ENCODE measurements at places on chromosomes 2 and 18. TPM values are rescaled to one million over a fixed set of nuclear protein-coding genes. Genes with fewer than 3 reads are reported as not detected.

Gene CNGA3
- not detected for polyA plus RNA-seq

DNA sequence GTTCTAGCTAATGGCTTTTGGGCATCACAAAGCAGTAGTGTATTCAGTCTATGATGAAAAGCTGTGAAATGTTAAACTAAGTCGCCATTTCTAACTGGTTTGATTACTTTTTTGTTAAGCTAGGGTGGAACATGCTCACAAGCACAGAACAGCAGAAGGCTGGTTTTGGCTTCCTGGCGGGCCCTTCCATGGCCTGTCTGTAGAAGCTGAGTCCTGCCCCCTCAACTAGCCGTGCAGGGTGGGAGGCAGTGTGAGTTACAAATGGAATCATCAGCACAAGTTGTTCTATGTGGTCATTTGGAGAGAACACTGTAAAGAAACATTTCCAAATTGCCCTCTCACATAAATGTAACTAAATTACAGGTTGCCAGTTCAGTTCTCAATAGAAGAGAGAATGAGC is 290.8 kb downstream of the ALPK2 start:
- DNase-seq = no peak

Gene ATP6V1B1
- 0.62 TPM for polyA plus RNA-seq

DNA sequence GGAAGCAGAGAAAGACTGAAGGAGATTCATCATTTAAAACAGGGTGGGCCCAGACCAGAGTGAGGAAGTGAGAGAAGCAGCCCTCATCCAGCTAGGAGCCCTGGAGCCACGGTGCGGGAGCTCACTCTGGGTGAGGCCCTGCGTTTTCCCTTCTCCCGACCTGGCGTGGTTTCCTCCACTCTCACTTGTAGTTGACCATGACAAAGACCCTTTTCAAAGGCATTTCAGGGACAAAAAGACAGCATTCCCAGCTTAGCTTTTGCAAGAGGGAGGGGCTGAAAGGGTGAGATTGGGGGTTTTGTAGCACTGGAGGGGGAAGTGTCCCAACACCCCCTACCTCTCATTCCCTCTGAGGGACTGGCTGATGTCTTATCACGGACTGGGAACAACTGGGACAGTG is 56.6 kb downstream of the TRPM8 start:
- no peak for DNase-seq

DNA sequence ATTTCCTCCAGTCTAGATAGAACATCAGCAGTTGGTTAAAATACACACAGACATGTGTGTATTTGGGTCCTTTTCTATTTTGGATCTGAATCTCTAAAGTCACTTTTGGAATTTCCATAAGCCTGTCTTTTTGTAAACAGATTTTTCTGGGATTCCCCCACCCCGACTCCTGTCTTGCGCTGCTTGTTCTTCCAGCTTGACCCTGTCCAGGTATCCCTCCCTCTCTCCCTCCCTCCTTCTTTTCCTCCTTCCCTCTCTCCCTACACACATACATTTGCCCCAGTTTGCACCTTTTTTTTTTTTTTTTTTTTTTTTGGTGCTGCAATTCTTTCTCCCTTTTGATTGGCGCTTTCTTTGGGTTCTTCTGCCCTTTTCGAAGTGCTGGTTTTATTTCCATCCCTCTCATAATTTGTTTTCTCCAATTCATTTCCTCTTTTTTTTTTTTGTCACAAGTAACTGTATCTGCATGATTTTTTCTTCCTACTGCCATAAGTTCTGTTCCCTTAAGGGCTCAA is 114.8 kb upstream of the SERTAD2 start:
- no peak for DNase-seq

- no peak for DNase-seq
Observed at GRCh38 chr2:197838579-197838978, 34.2 kb downstream of the PLCL1 start.

DNA sequence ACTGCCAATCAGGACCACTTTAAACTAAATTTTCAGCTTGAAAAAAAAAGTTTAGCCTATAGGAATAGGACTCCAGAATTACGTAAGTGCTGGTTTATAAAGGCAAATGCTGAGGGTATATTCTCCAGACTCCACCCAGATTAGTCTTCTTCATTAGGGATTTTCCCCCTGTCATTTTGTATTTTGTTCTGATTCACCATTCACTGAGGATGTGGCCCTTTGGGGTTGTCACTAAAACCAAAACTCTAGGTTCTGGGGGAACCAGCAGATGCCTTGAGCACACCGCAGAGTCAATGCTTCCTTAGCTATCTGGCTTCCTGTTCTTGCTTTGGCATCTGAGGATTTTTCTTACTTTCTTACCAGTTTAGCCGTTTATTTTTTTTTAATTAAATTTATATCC is 10.5 kb downstream of the SCYGR4 start:
- no peak for DNase-seq

DNA sequence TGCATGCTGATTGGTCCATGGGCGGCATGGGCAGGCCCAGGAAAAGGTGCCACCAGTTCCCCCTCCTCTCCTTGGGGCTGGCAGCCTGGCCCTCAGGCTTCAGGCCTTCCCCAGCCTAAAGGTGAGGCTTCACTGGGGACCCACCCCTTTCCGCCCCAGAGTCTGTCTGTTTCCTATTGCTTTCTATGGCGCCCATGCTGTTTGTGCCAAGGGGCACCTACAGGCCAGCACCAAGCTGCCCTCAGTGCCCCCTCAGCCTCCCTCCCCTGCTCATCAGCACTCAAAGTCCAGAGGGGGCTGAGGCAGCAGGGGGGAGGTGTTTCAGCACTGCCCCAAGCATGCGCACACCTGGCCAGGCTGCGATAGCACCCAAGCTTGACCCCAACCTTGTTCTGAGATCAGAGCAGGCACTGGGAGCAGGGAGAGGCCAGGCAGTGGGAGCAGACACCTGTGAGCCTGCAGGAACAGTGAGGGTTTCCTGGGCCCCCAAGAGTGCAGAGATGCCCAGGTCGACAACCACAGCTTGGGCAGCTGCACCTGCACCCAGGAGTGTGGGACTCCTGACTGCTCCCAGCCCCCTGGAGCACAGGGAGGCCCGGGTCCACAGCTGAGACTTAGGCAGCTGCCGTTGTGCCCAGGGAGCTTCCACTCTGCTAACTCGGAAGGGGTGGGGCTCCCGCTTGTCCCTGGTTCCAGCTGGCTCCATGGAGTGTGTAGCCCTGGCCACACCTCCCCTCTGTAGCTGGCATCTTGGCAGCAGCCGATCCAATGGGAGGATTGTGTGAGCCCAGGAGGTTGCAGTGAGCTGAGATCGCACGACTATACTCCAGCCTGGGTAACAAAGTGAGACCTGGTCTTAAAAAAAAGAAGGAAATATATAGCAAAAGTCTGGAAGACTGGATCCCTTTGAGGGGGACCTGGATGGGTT is 69.1 kb downstream of the NCAPH start:
- no peak for DNase-seq

Gene ARHGEF33
- polyA plus RNA-seq = 2.8 TPM

GRCh38 chr2:98258906-98259305 is 87.3 kb upstream of the CNGA3 start:
- DNase-seq = no peak

Gene FOXI3
- polyA plus RNA-seq = not detected

Gene ARMC9
- 23.9 TPM for polyA plus RNA-seq

- DNase-seq = no peak
Observed at GRCh38 chr2:186382932-186383331, 103.1 kb upstream of the ZC3H15 start.

Gene COL6A3
- polyA plus RNA-seq = 105 TPM

DNA sequence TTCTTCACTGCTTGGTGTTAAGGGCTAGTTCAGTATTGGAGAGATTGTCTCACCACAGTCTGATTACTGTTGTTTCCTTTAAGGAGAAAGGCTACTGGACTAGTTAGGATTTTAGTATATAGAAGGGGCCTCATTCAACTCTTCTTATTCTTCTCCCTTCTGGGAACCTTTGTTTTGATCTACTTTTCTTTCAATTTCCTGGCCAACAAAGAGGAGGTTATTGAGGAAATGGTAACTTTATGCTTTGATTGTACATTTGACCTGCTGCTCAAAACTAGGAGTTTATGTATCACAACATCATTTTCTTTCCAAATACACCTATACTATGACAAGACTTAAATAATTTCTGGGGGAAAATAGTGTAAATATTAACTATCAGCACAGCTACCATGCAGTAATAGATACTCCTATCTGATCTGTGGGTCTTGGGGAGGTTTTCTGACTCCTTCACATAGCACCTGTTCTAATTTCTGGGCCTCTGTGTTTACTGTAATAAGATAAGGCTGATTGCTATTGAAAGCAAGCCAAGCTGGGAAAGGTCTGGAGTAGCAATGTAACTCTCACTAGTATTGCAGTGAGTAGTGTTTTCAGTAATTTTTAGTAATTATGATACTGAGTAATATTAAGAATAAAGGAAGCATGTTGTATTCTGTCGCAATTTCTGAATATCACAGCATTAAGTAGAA is 395.3 kb downstream of the NUP35 start:
- DNase-seq = no peak

- no peak for DNase-seq
Observed at GRCh38 chr2:237712477-237713377, 85.3 kb downstream of the LRRFIP1 start.

GRCh38 chr18:30971338-30971956 is 71.1 kb downstream of the DSC3 start:
- no peak for DNase-seq

Gene C2orf66
- polyA plus RNA-seq = 0.22 TPM

Gene LYG2
- not detected for polyA plus RNA-seq

Gene SRD5A2
- polyA plus RNA-seq = not detected

GRCh38 chr2:68603059-68603458 is 40.3 kb upstream of the PROKR1 start:
- DNase-seq = no peak

- no peak for DNase-seq
Observed at GRCh38 chr2:200617156-200618053, 31.6 kb downstream of the AOX1 start.

Gene B3GNT7
- 4.8 TPM for polyA plus RNA-seq

- DNase-seq = no peak
Observed at GRCh38 chr2:143716522-143716921, 587.3 kb downstream of the ARHGAP15 start.

Gene SOCS6
- 8.1 TPM for polyA plus RNA-seq

GRCh38 chr18:7872569-7872968 is 305.5 kb downstream of the PTPRM start:
- no peak for DNase-seq

Gene KCNF1
- polyA plus RNA-seq = 0.13 TPM

DNA sequence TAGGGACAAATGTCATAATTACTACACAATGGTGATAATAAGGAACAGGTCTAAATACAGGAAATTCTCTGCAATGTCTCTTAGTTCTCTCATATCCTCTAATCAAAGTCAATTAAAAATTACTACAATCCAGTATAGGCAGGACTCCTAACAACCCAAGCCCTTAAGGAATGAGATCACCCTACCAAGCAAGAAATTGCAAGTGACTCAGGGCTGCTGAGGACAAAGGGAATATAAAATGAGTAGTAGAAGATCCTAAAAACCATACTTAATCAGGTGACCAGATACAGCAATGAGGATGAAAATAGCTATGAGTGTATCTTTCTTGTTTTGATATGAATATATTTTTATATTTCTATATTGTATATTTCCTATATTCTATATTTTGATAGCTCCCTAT is 250.0 kb upstream of the DCC start:
- no peak for DNase-seq

GRCh38 chr18:45724601-45725000 is 620 bp downstream of the SLC14A1 start:
- DNase-seq = no peak

GRCh38 chr18:28771849-28772248 is 594.9 kb upstream of the CDH2 start:
- DNase-seq = no peak

Gene AUP1
- 87.1 TPM for polyA plus RNA-seq

GRCh38 chr2:241980193-241980592 is 110.7 kb downstream of the RTP5 start:
- DNase-seq = no peak

GRCh38 chr2:58140508-58141072 is 94.0 kb downstream of the VRK2 start:
- no peak for DNase-seq
